ENCODE measurements at places on chromosomes 11 and 22. TPM values are rescaled to one million over a fixed set of nuclear protein-coding genes. Genes with fewer than 3 reads are reported as not detected.

MAP6 gene
- 6.4 TPM for total RNA-seq

ACO2 gene
- 893 TPM for total RNA-seq

GRCh38 chr22:37199760-37200108 lies 11.7 kb upstream of the C1QTNF6 start:
- H3K4me3 ChIP-seq, result peak overlapping the region; percentile 63
- H3K27me3 ChIP-seq, result no peaks in the 10 kb centered on the region
- H3K36me3 ChIP-seq, result no peaks in the 10 kb centered on the region
- peak overlapping the region; percentile 97 for H3K27ac ChIP-seq
- DNase-seq, result no peak

DNA sequence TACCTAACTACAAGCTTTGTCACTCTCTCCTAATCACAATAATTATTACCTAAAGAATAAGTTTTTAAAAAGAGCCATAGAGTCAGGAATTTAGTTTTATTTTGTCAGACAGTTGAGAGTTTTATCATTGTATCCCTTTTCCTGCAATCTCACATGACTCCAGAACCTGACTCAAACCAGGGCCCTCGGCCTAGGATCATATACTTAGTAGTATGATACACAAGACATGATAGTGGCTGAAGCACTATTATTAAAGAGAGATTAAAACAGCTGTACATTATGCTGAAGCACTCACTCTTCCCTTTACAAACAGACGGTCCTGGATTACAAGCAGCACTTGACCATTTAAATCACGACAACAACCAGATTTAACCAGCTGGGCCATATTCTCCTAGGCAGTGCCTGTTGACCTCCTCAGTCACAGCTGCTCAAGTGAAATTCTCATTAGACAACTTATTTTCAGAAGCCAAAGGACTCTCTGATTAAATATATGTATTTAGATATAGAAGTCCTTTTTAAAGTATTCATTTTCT lies 44.0 kb downstream of the SOX6 start:
- no peak for DNase-seq
- H3K36me3 ChIP-seq, result no peaks in the 10 kb centered on the region
- H3K4me1 ChIP-seq, result no peaks in the 10 kb centered on the region

- no peak for DNase-seq
- no peaks in the 10 kb centered on the region for H3K27me3 ChIP-seq
- peaks cover 7% of the 10 kb centered on the region for H3K4me1 ChIP-seq
- no peak overlapping the region for H3K27ac ChIP-seq
- peaks cover 4% of the 10 kb centered on the region for H3K36me3 ChIP-seq
These were observed 287.9 kb downstream of the SWAP70 start for GRCh38 chr11:9951807-9952206.

CD3D gene
- 2.1 TPM for total RNA-seq

- no peak for DNase-seq
- no peak overlapping the region for H3K4me3 ChIP-seq
- H3K4me1 ChIP-seq, result peaks cover 4% of the 10 kb centered on the region
- no peak overlapping the region for H3K27ac ChIP-seq
- H3K36me3 ChIP-seq, result no peaks in the 10 kb centered on the region
- peaks cover 43% of the 10 kb centered on the region for H3K27me3 ChIP-seq
These were observed 15.9 kb upstream of the APOBEC3A start for GRCh38 chr22:38941488-38941987.

DNA sequence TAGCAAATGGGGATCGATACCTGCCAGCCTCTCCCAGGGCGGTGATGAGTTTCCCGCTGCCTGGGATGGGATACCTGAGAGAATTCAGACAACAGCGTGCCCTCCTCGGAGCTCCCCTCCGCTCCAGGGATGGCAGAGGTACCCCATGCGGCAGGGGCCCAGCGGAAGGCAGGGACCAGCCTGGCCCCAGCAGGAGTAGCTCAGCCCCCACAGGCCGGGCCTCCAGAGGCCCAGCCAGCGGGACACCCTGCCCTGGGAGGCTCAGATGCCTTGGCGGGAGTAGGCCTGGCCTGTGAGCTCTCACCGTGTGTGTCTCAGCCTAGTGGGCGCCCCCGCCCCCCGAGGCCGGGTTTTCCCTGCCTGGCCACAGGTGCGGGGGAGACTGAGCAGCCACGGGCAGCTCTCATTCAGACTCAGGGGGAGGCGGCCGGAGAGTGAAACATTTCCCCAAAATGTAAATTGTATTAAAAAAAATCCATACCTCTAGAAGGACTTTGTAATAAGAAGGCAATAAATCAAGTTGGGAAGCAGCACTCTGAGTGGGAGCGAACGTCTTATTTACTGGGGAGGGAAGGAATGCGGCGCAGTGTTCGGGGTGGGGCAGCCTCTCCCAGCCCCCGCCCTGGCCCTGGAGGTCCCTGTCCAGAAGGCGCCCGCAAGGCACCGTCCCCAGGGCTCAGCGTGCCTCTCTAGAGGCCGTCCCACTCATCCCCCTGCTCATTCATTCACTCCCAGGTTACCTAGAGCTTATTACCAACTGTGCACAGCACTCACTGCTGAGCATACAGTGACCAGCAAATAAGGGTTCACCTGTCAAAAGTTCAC lies 888.0 kb downstream of the BRD1 start:
- no peak overlapping the region for H3K4me3 ChIP-seq
- DNase-seq, result no peak
- H3K27ac ChIP-seq, result no peak overlapping the region
- H3K27me3 ChIP-seq, result no peaks in the 10 kb centered on the region
- no peaks in the 10 kb centered on the region for H3K4me1 ChIP-seq
- H3K36me3 ChIP-seq, result no peaks in the 10 kb centered on the region

DNA sequence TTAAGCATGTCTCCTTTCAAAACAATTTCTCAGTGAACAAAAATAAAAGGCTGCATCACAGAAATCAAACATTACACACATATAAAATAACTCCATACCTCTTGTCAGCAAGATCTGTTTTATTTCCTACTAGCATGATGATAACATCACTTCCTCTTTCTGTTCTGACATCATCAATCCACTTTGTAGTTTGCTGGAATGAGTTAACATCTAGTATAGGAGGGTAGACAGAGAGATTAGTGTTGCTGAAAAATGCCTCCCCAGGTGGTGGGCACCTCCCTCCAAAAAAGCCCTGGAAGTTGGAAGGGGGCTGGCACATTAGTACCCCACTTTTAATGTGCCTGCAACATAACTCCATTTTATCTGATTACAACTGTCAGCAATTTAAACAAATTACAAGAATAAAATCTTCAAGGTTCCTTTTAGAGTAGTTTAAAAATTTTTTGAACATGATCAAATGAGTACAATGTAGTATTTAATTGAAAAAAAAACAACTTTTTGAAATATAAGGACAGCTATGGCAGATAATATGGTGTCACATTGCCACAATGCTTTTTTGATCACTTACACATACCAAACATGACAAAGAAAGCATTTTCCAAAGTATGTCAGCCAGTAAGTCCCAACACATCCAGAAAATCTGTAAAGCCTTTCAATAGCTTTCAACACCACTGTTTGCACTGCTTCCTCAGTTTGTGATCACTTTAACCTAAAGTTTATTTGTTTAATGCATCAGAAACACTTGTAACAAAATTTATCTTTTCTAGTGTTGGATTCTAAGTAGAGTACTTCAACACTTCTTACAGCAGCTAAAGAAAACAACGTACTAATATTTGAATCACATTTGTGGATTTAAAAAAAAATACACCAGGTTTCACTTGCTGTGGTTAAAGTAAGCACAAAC lies 44.5 kb downstream of the RAB6A start:
- H3K27ac ChIP-seq, result no peak overlapping the region
- no peaks in the 10 kb centered on the region for H3K27me3 ChIP-seq
- no peaks in the 10 kb centered on the region for H3K36me3 ChIP-seq
- DNase-seq, result no peak
- no peak overlapping the region for H3K4me3 ChIP-seq

GLB1L3 gene
- total RNA-seq, result not detected

RIC3 gene
- 16.2 TPM for total RNA-seq

DNA sequence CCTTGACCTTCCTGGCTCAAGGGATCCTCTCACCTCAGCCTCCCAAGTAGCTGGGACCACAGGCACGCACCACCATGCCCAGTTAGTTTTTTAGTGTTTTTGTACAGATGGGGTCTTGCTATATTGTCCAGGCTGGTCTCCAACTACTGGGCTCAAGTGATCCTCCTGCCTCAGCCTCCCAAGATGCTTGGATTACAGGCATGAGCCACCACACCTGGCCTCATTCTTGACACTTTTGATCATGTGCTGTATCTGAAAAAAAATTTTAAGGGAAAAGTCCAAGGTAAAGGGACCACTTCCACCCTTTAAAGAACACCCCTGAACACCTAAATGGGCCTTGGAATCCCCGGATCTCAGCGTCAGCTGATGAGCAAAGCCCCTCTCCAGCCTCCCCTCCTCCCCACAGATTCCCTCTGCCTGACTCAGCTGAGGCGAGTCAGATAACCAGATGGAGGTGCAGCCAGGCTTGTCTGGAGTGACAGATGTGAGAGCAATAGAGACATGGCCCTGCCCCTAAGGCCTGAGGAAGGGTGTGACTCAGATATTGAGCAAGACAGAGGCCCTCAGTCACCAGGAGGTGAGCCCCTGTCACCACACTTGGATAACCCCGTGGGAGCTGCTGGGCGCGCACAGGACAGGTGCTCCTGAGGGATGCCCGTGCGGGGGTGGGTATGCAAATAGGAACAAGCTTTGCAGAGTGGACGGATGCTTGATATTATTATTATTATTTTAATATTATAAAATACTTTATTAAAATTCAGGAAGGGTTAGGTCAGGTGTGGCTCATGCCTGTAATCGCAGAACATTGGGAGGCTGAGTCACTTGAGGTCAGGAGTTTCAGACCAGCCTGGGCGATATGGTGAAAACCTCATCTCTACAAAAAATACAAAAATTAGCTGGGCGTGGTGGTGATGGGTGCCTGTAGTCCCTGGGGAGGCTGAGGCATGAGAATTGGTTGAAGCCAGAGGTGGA lies 5.0 kb upstream of the CCDC88B start:
- DNase-seq, result no peak
- peaks cover 7% of the 10 kb centered on the region for H3K4me1 ChIP-seq
- no peak overlapping the region for H3K4me3 ChIP-seq
- H3K27me3 ChIP-seq, result no peaks in the 10 kb centered on the region

DNA sequence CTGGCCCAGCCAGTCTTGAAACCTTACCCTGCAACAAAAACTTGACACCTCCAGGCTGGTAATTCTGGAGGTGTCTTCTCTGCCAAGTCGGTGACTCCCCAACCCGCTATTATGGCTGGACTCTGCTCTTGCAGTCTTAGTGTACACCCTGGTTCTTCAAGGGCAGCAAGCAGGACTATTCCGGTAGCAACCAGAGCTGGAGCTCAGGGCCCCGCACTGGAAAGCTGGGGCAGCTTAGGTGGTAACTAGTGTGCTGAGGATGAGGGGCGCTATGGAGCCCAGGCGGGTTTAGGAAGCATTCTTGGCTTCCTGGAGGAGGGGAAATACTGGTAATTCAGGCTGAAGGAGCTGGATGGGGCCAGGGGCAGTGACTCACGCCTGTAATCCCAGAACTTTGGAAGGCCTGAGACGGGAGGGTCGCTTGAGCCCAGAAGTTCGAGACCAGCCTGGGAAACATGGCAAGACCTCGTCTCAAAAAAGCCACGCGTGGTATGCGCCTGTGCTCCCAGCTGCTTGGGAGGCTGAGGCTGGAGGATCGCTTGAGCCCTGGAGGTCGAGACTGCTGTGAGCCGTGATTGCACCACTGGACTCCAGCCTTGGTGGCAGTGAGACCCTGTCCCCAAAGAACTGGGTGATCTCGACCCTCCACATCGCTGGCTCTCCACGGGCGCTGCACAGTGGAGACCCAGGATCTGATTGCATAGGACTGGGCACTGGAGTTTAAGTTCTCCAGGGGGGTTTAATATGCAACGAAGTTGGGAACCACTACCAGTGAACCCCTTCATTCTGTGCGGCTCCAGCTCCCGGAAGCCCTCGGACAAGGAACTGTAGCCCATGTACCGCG lies 10.6 kb upstream of the AIFM3 start:
- peaks cover 9% of the 10 kb centered on the region for H3K4me1 ChIP-seq
- no peaks in the 10 kb centered on the region for H3K36me3 ChIP-seq
- H3K4me3 ChIP-seq, result peak overlapping the region; percentile 72
- H3K27ac ChIP-seq, result peak overlapping the region; percentile 20
- no peak for DNase-seq

DNA sequence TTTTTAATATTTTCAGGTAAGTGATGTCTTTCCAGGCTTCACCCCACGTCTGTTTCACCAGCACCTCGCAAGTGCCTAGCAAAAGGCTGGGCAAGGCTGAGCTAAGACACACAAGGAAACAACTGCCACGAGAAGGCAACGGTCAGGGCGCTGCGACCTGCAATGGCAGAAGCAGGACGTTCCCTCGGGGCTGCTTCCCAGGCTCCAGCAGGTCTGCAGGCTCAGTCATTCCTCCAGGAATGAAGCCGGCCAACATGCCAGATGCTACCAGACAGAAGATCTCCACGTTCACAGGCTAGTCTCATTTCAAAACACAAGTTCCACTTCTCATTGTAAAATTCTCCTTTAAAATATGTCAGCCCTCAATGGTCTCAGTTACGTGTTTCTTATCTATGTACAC lies 45.5 kb downstream of the CELSR1 start:
- H3K27ac ChIP-seq, result no peak overlapping the region
- no peaks in the 10 kb centered on the region for H3K27me3 ChIP-seq
- no peak for DNase-seq
- no peaks in the 10 kb centered on the region for H3K4me1 ChIP-seq

GRCh38 chr22:50329236-50329635 lies 2.4 kb upstream of the DENND6B start:
- no peak for DNase-seq
- no peak overlapping the region for H3K27ac ChIP-seq
- H3K4me1 ChIP-seq, result peaks cover 14% of the 10 kb centered on the region
- H3K36me3 ChIP-seq, result no peaks in the 10 kb centered on the region

SLC6A5 gene
- total RNA-seq, result not detected

CSKMT gene
- 7.7 TPM for total RNA-seq

DNA sequence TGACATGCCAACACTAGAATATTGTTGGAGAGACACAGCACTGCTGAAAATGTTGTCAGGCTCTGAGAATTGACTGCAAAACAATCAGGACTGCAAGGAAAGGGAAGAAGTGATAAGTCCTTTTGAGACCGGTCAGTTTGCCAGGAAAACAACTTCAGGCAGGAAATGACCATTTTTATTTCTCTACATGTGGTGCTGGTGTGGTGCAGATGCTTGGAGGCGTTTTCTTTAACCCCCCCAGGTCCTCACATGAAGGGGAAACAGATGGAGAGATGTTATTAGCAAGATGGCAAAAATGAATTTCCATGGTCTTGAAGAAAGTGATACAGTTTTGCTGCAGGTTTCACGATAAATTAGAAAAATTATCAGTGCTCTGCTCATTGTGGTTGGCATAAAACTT lies 5.7 kb downstream of the AP2A2 start:
- peaks cover 80% of the 10 kb centered on the region for H3K4me1 ChIP-seq
- no peak for DNase-seq
- H3K4me3 ChIP-seq, result no peak overlapping the region
- H3K27me3 ChIP-seq, result no peaks in the 10 kb centered on the region
- no peaks in the 10 kb centered on the region for H3K36me3 ChIP-seq

- H3K4me1 ChIP-seq, result peaks cover 6% of the 10 kb centered on the region
- no peaks in the 10 kb centered on the region for H3K36me3 ChIP-seq
- H3K4me3 ChIP-seq, result no peak overlapping the region
- no peaks in the 10 kb centered on the region for H3K27me3 ChIP-seq
- peak; percentile 40 for DNase-seq
These were observed 78.7 kb upstream of the GRAMD1B start for GRCh38 chr11:123351375-123351774.

SHANK2 gene
- 0.13 TPM for total RNA-seq

CCDC188 gene
- total RNA-seq, result 0.88 TPM

GRCh38 chr22:44145544-44145943 lies 35.2 kb upstream of the PARVG start:
- peak; percentile 46 for DNase-seq
- no peaks in the 10 kb centered on the region for H3K4me1 ChIP-seq
- no peaks in the 10 kb centered on the region for H3K27me3 ChIP-seq

GRCh38 chr11:58654908-58655296 lies 32.4 kb downstream of the CNTF start:
- no peaks in the 10 kb centered on the region for H3K36me3 ChIP-seq
- H3K27ac ChIP-seq, result no peak overlapping the region
- H3K4me3 ChIP-seq, result no peak overlapping the region

Data from heart right ventricle (tissue), 16 donors.